ENCODE measurements at places on chromosomes 16 and 17. TPM values are rescaled to one million over a fixed set of nuclear protein-coding genes. Genes with fewer than 3 reads are reported as not detected.

USP6 gene
- 0.16 TPM for total RNA-seq

UTS2R gene
- total RNA-seq, result 29.1 TPM

MPP2 gene
- 2.3 TPM for total RNA-seq

NETO2 gene
- 6.3 TPM for total RNA-seq

CFAP97D1 gene
- not detected for total RNA-seq

PCGF2 gene
- total RNA-seq, result 2.3 TPM

RRAD gene
- 60.5 TPM for total RNA-seq

AANAT gene
- not detected for total RNA-seq

SUMO2 gene
- 66.8 TPM for total RNA-seq

TNFRSF17 gene
- total RNA-seq, result not detected

KCNG4 gene
- total RNA-seq, result 0.05 TPM

VASN gene
- 7.5 TPM for total RNA-seq

IRF8 gene
- not detected for total RNA-seq

TLCD3B gene
- total RNA-seq, result 1.0 TPM

C1QTNF8 gene
- total RNA-seq, result not detected

SPNS2 gene
- 0.56 TPM for total RNA-seq

KRTAP17-1 gene
- total RNA-seq, result not detected

TEKT1 gene
- total RNA-seq, result not detected

SCN4A gene
- total RNA-seq, result 105 TPM

WSCD1 gene
- total RNA-seq, result 19.8 TPM

CIBAR2 gene
- total RNA-seq, result not detected

PRRT2 gene
- 0.83 TPM for total RNA-seq

TEKT5 gene
- not detected for total RNA-seq

ITGA2B gene
- total RNA-seq, result 0.10 TPM

TNK1 gene
- not detected for total RNA-seq

GPR179 gene
- total RNA-seq, result 0.05 TPM

PYY gene
- not detected for total RNA-seq

FNDC8 gene
- not detected for total RNA-seq

RNF112 gene
- total RNA-seq, result 0.05 TPM

KRT24 gene
- not detected for total RNA-seq

ZNF385C gene
- 0.05 TPM for total RNA-seq

P2RX5 gene
- total RNA-seq, result 63.4 TPM

C16orf92 gene
- not detected for total RNA-seq

WSB1 gene
- total RNA-seq, result 128 TPM

VAT1L gene
- not detected for total RNA-seq

RND2 gene
- total RNA-seq, result 0.35 TPM

JPH3 gene
- not detected for total RNA-seq

IL21R gene
- 2.0 TPM for total RNA-seq

C1QTNF1 gene
- total RNA-seq, result 1.5 TPM

LHX1 gene
- not detected for total RNA-seq

FTSJ3 gene
- total RNA-seq, result 27.9 TPM

ANKRD13B gene
- total RNA-seq, result 41.2 TPM
